ENCODE measurements at places on chromosomes 3 and 15. TPM values are rescaled to one million over a fixed set of nuclear protein-coding genes. Genes with fewer than 3 reads are reported as not detected.

GRCh38 chr15:67119238-67119846 is 53.9 kb downstream of the SMAD3 start:
- DNase-seq: no peak

GRCh38 chr3:98954791-98955604 is 53.5 kb upstream of the DCBLD2 start:
- no peak for DNase-seq

The NRG4 gene
- total RNA-seq: not detected

- DNase-seq: peak; percentile 23
These were observed 125.4 kb upstream of the RAD18 start for GRCh38 chr3:9088441-9089353.

GRCh38 chr3:39751286-39751685 is 58.1 kb upstream of the MYRIP start:
- no peak for DNase-seq

DNA sequence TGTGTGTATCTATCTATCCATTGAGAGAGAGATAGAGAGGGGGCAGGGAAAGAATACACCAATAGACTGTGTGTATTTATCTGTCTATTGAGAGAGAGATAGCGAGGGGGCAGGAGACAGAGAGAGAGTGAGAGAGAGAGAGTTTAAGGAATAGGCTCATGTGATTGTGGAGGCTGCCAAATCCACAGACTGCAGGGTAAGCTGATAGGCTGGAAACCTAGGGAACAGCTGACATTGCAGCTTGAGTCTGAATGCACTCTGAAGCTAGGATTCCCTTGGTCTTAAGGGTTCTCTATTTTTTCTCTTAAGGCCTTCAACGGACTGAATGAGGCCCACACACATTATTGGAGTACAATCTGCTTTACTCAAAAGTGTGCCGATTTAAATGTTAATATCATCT is 255.8 kb downstream of the EPHA3 start:
- no peak for DNase-seq

Data from Right ventricle myocardium inferior (tissue), 1 donor.